Dorsolateral prefrontal cortex (tissue), 122 donors: ENCODE measurements at places on chromosomes 16 and 17.

- no peak for DNase-seq
Measured at GRCh38 chr17:18371455-18371854, 6.1 kb upstream of the EVPLL start.

DNA sequence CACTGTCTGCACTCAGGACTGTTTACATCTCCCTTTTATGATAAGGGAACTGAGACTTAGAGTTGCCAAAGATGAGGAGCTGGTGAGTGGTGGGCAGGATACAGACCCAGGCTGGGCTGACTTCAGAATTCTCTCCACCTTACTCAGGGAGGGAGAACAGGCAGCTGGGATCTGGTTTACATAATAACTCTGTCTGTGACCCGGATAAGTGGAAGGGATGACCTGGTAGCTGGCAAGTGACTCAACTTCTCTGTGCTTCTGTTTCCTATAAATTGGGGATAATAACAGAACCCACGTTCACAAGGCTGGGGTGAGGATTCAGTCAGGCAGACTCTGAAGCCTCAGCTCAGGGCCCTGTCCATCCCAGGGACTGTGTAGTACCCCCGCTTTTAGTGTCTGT, 2.6 kb downstream of the SNX20 start:
- no peak for DNase-seq

DNA sequence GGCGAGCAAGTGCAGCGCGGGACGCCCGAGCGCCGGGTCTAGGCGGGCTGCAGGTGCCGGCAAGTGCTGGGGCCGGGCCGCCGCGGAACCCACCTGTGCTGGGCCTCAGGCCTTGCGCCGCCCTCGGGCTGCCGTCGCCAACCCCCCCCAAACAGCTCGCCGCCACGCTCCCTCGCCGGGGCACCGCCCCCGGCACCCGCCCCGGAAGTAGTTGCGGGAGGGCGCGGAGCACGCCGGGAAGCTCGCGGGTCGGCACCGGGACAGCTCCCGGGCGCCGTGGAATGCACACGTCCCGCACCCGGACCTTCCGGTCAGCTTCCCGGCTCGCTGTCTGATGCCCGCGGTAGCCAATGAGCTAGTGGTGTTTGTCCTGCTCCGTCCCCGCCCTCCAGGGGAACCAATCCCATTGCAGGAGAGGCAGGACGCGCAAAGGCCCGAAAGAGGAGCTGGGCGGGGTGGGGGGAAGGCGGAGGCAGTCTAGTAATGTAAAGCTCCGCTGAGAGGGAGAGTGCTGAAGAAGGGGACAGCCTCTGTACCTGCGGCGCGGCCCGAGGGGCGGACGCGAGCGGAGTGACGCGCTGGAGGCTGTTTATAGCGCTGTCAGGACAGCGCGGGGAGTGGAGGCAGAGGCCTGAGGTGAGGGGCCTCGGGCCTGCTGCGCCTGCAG, at the start of the genes ANKS3 and DNAAF8:
ANKS3 (minus strand) TSS at position 209 of the 667 bp plus-strand sequence. CDS start 4,122 bp downstream, outside the sequence.
DNAAF8 (plus strand) TSS at position 475 of the 667 bp plus-strand sequence. CDS start 1,978 bp downstream, outside the sequence.
- DNase-seq, result peak; percentile 98

GRCh38 chr17:74763565-74764387, 12.4 kb downstream of the NAT9 start:
- no peak for DNase-seq

- DNase-seq, result no peak
Measured at GRCh38 chr17:7380855-7381683, at the start of gene TNK1. TSS of gene TNK1 (plus strand) at chr17:7381089. CDS start at chr17:7382927, 1,838 bp downstream.

DNA sequence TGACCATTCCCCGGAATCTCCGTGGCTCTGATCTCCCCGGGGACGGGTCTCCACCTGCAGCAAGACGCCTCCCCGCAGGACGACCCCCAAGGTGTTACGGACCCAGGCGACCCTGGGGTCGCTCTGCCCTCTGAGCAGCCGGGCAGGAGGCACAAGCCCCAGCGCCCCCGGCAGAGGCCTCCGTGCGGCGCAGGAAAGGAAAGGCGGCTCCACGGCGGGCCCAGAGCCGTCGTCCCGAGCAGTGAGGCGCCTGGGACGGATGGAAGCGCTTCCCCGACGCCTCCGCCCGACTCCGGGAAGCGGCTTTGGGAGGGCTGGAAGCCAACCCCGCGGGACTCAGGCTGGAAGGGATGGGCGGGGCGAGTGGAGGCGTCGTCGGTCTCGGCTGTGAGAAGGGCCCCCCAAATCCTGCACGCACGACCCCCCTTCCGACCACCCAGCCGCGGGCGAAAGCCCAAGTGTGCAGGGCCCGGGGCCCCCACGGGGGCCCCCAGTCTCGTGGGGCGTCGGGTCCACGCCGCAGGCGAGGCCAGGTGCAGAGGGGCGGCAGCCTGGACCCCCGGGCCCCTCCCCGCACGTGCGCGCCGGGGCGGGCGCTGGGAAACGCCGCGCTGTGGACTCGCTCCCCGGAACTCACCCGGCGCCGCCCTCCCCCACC, 32.7 kb upstream of the RPH3AL start:
- no peak for DNase-seq

DNA sequence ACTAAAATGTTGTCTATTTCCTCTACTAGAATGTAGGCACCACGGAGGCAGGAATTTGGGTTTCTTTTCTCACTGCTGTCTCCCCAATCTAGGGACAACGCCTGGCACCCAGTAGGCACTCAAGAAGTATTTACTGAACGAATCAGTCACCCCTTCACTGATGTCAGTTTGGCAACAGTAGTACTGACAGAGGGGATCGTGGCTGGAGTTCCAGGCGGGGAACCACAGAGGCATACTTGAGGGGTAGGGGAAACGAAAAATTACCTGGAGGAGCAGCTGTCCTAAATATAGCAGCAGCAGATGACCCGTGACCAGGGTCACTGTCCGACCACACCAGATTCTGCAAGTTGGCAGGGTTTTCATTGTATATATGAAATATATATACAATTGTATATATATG, 33.3 kb downstream of the TRIM25 start:
- DNase-seq, result no peak

DNA sequence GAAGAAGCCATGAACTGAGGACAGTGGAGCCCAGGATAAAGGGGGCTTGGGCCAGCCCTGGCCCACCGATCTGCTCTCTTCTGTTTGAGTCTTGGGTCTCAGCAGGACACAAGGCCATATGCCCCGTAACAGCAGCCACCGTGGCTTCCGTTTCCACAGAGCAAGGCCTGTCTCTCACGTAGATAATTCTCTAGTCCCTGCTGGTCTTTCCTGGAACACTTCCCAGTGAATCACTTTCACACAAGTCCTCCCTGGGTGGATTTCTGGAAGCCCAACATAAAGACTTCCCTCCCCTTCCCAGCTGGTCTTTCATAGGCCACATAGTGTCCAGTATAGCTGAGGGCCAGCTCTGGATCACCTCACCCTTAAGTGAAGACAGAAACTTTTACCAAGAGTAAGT, 19.9 kb upstream of the C16orf78 start:
- DNase-seq, result no peak

DNA sequence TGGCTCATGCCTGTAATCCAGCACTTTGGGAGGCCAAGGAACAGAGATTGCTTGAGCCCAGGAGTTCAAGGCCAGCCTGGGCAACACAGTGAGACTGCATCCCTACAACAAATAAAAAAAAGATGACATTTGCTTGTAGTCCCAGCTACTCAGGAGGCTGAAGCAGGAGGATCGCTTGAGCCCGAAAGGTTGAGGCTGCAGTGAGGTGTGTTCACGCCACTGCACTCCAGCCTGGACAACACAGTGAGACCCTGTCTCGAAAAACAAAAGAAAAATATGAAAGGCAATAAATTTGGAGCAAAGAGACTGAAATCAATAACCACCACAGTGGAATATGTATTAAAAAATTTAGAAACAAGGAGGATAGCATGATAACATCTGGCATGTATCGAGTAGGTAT, 143.8 kb upstream of the RBL2 start:
- DNase-seq, result no peak

DNA sequence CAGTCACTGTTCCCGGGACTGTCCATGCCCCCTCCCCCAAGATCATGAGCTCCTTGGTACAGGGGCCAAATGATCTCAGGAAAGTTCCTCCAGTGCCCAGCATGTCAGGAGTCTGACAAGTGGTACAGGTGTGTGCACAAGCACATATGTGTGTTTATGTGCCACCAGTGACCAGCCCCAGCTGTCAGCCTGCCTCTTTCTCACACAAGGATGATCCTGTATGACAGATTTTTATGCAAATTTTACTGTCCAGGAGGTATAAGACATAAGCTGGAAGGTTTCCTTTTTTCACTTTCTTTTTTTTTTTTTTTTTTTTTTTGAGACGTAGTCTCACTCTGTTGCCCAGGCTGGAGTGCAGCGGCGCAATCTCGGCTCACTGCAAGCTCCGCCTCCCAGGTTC, 31.4 kb upstream of the GFOD2 start:
- DNase-seq, result no peak

GRCh38 chr17:47663912-47664623, 14.3 kb downstream of the KPNB1 start:
- peak; percentile 28 for DNase-seq

DNA sequence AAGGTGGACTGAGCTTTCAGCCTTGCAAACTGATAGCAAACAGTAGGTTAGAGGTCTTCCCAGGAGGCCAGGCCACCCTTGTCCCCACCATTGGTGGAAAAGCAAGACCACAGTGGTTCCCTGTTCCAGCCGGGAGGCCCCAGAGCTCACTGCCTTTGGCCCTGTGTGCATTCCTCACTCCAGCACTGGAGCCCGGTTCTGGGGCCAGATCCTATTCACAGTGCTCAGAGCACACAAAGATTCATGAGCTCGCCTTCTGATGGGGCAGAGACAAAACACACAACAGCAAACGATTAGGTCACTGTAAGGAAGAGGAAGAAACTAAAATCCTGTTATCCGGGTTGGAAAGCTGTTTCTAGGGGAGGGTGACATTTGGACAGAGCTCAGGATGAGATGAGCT, 5.6 kb upstream of the PGS1 start:
- DNase-seq, result no peak

DNA sequence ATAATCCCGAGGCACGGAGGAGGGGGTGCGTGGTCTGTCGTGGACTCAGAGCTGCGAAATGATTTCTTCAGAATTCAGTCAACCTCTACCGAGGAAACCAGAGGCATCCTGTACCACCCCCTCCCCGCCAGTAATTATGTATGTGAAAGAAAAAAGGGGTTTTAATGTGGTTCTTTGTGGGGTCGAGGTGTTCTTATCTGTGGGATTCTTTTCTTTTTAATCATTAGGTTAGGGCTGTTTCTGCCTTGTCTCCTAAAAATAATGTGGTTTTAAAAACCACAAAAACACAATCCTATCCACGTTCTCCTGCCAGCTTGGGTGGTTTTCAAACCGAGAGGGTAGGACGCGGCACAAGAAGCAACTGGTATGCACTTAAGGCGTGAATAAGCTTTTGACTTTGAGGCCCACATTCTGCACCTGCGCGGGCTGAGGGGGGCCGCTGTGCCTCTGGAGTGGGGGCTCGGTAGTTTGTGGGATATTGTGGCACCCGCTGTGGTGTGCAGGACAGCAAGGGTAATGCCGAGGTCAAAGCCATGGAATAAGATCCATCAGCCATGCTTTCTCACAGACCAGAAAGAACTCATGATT, 1.0 kb downstream of the SLC47A1 start:
- DNase-seq, result no peak

DNA sequence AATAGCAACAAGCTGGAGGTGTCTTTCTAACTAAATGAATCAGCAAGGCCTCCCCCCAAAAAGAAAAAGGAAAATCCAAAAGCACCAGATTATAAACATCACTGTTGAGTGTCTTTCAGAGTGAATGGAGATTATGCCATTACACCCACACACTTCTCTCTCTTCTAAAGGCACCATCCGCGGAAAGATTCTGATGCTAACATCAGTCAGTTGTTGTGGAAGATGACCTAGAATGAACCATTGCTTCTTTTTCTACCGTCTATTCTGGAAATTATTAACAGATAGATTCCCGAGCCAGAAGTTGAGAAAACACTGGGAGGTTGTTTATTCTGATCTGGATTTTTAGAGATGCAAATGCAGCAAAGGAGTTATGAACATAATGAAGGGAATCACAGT, 60.9 kb upstream of the FAM20A start:
- no peak for DNase-seq

GRCh38 chr16:86887416-86887815, 309.1 kb downstream of the FOXL1 start:
- DNase-seq, result no peak

DNA sequence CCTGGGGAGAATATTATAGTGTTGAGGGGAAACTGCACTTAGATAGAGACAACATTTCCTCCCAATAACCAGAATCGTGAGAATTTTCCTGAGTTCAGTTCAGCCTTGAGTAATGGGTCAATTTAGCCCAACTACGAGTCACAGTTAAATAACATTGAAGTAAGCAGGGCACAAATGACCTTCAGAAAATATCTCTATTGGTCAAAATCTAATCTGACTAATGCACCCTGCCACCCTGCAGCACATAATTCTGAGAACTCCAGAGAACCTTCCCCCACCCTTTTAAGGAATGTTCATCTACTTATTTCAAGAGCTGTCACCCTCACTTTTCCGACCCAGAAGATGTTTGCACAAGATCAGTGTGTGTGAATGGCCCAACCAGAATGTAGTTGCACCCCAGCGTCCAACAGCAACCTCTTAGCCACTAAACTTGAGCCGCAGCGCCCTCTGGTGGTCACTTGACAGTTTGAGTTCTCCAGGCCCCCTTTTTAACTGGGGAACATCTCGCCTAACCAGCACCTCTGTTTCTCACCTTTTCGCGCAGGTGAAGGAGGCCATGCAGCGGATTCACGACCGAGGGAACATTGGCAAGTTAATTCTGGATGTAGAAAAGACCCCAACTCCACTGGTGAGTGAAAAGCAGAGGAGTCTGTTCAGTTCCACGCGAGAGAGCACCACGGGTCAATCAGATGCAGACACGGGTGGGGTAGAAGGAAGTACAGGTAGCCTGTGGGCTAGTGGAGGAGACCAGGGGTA, 50.9 kb upstream of the CLEC3A start:
- DNase-seq, result peak; percentile 66

- no peak for DNase-seq
Measured at GRCh38 chr17:44010966-44011647, 3.7 kb downstream of the TMEM101 start.

- DNase-seq, result no peak
Measured at GRCh38 chr17:28977659-28978355, 26.5 kb upstream of the PHF12 start.
